ENCODE measurements at places on chromosomes 4 and X. TPM values are rescaled to one million over a fixed set of nuclear protein-coding genes. Genes with fewer than 3 reads are reported as not detected.

The PUDP gene
- 16.6 TPM for total RNA-seq

The ARFIP1 gene
- total RNA-seq = 20.3 TPM

The SLC6A14 gene
- not detected for total RNA-seq

The ASB12 gene
- total RNA-seq = not detected

The MAB21L2 gene
- not detected for total RNA-seq

The TSR2 gene
- total RNA-seq = 31.4 TPM

The PAGE4 gene
- not detected for total RNA-seq

The MAGEA11 gene
- not detected for total RNA-seq

The LIMCH1 gene
- not detected for total RNA-seq

The EVC gene
- total RNA-seq = 1.7 TPM

The PRDM8 gene
- 3.7 TPM for total RNA-seq

The MAMLD1 gene
- total RNA-seq = 0.81 TPM

The TKTL2 gene
- not detected for total RNA-seq

The XG gene
- not detected for total RNA-seq

The CAPN6 gene
- not detected for total RNA-seq

The SSX2 gene
- total RNA-seq = not detected

The GPRASP2 gene
- total RNA-seq = 0.13 TPM

The SOD3 gene
- not detected for total RNA-seq

The CLIC2 gene
- not detected for total RNA-seq

DNA sequence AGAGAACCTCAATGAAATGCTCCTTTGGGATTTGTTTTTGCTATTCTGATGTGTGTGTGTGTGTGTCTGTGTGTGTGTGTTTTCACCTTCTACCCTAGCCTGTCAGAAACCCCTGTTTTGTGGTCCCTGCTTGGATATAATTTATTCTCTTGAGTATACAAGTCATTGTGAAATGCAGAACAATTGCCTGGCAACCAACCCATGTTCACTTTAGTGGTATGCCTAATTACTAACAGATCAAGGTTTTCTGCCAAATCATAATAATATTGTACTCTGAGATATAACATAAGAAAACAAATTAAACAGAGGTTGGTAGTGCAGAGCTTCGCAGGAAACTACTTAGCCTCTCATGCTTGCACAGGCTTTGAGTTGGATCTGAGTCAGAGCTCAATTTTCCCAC lies 7.0 kb upstream of the TET2 start:
- H3K4me3 ChIP-seq = no peak overlapping the region
- H3K4me1 ChIP-seq = peaks cover 4% of the 10 kb centered on the region
- no peak overlapping the region for H3K27ac ChIP-seq

DNA sequence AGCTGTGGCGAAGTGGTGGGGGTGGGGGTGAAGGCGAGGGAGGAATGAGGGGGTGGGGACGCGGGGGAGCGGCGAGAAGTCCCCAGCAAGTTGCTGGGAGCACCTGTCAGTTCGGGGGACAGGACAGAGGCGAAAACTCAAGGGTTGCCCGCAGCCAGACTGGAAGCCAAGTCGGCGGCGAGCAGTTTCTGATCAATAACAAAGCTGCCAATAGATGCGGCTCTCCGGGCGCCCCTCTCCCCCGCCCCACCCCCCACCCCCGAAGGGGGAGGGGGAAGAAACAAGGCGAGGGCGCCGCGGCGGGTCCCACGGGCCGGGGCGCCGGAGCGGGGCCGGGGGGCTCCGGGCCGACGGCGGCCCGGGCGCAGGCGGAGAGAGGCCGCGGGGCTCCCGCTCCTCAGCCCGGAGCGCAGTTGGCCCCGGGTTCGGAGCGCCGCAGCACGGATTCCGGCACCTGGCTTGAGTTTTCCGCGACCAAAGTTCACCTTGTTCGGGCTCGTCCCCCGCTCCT lies 379 bp downstream of the PDGFC start:
- no peak overlapping the region for H3K4me3 ChIP-seq
- no peak overlapping the region for H3K27ac ChIP-seq
- DNase-seq = no peak
- H3K27me3 ChIP-seq = peaks cover 39% of the 10 kb centered on the region
- H3K36me3 ChIP-seq = no peaks in the 10 kb centered on the region

GRCh38 chr4:8703857-8704495 lies 111.4 kb downstream of the CPZ start:
- no peaks in the 10 kb centered on the region for H3K36me3 ChIP-seq
- no peak for DNase-seq
- H3K4me1 ChIP-seq = no peaks in the 10 kb centered on the region
- no peak overlapping the region for H3K27ac ChIP-seq
- no peaks in the 10 kb centered on the region for H3K27me3 ChIP-seq
- no peak overlapping the region for H3K4me3 ChIP-seq

DNA sequence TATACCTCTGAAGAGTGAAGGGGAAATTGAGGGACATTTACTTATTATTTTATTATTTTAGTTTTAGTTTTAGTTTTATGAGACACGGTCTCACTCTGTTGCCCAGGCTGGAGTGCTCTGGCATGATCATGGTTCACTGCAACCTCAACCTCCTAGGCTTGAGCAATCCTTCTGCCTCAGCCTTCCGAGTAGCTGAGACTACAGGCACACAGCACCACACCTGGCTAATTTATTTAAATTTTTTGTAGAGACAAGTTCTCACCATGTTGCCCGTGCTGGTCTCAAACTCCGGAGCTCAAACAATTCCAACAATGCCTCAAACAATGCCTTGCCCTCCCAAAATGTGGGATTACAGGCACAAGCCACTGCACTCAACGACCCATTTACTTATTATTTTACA lies 68.4 kb upstream of the BMP2K start:
- no peaks in the 10 kb centered on the region for H3K36me3 ChIP-seq
- no peak for DNase-seq
- no peaks in the 10 kb centered on the region for H3K27me3 ChIP-seq
- H3K4me3 ChIP-seq = no peak overlapping the region
- no peaks in the 10 kb centered on the region for H3K4me1 ChIP-seq
- no peak overlapping the region for H3K27ac ChIP-seq

GRCh38 chr4:188778905-188779304 lies 639.7 kb downstream of the TRIML1 start:
- no peaks in the 10 kb centered on the region for H3K4me1 ChIP-seq
- no peak overlapping the region for H3K4me3 ChIP-seq
- no peak overlapping the region for H3K27ac ChIP-seq
- DNase-seq = no peak

GRCh38 chr4:54716478-54717065 lies 58.8 kb downstream of the KIT start:
- no peaks in the 10 kb centered on the region for H3K36me3 ChIP-seq
- no peak overlapping the region for H3K4me3 ChIP-seq

GRCh38 chrX:77426811-77427210 lies 20.4 kb upstream of the FGF16 start:
- no peak for DNase-seq
- H3K4me1 ChIP-seq = no peaks in the 10 kb centered on the region
- H3K27ac ChIP-seq = no peak overlapping the region
- no peak overlapping the region for H3K4me3 ChIP-seq

GRCh38 chrX:49878128-49878833 lies 1.0 kb upstream of the USP27X start:
- no peaks in the 10 kb centered on the region for H3K27me3 ChIP-seq
- H3K27ac ChIP-seq = no peak overlapping the region
- H3K4me1 ChIP-seq = peaks cover 12% of the 10 kb centered on the region
- DNase-seq = no peak

DNA sequence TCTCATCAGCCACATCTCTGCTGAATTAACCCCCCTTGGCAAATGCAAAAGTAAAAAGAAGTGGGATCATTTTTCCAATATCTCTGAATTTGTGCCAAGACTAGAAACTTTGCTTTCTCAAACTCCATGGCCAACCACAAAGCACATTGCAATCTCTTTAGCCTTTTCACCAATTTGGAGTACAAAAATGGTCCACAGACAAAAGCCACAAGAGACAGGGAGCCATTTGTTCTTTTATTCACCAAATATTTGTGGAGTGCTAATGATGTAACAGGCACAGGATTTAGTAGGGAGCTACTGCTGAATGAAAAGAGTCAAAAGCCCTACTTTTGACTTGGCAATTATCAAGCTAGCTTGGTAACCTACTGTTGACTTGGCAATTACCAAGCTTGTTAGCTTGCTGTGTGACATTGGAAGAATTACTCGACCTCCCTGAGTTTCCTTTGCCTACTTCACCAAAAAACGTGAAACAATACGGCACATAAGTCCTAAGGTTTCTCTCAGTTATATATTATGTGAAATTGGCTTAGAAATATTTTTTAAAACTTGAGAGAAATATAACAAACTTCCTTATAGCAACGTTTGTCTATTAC lies 97.1 kb upstream of the KLF3 start:
- no peak for DNase-seq
- peaks cover 3% of the 10 kb centered on the region for H3K27me3 ChIP-seq
- no peaks in the 10 kb centered on the region for H3K4me1 ChIP-seq
- no peaks in the 10 kb centered on the region for H3K36me3 ChIP-seq
- no peak overlapping the region for H3K27ac ChIP-seq

DNA sequence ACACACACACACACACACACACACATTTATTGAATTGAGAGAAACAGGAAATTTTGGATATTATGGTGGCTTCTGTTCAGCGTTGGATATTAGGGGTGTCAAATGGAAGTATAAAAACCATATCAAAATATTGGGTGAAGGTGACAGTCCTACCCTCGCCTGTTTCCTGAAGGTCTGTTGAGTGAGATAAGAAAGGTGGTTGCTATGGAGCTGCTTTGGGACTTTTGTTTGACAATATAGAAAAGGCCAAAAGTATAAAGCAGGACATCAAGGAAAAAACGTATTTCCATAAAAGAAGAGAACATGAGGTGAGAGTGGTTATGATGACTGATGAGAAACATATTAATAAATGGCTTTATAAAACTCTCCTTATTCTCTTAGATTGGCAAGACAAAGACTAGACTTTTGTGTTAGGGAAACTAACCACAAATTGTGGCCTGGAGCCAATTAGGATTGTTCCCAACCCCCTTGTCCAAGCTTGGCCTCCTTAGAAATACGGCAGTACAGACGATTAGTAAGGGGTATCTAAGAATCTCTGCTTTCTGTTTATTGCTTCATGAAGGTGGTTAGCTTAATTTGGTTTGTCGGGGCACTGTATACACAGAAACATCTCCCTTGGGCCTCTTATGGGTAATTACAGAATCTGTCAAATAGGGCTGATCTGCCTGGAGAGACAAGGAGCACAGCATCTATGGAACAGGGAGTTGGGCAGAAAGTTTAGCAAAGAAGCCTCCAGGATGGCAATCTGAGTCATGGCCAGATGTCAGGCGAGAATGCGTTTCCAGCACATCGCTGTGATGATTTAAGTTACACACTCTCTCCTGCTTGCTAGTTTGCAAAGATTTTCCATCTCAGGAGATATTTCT lies 198.0 kb downstream of the CBR4 start:
- H3K4me3 ChIP-seq = no peak overlapping the region
- H3K27me3 ChIP-seq = peaks cover 22% of the 10 kb centered on the region
- no peaks in the 10 kb centered on the region for H3K36me3 ChIP-seq
- peaks cover 4% of the 10 kb centered on the region for H3K4me1 ChIP-seq
- H3K27ac ChIP-seq = no peak overlapping the region
- DNase-seq = no peak

- no peak overlapping the region for H3K4me3 ChIP-seq
- no peak overlapping the region for H3K27ac ChIP-seq
- no peaks in the 10 kb centered on the region for H3K36me3 ChIP-seq
- no peak for DNase-seq
- H3K4me1 ChIP-seq = no peaks in the 10 kb centered on the region
These were observed 1.2 kb downstream of the SLC25A31 start for GRCh38 chr4:127731406-127731805.

- H3K4me1 ChIP-seq = no peaks in the 10 kb centered on the region
- H3K4me3 ChIP-seq = no peak overlapping the region
- H3K27me3 ChIP-seq = no peaks in the 10 kb centered on the region
- no peak for DNase-seq
These were observed 968.6 kb downstream of the ADGRL3 start for GRCh38 chr4:62168681-62169080.

DNA sequence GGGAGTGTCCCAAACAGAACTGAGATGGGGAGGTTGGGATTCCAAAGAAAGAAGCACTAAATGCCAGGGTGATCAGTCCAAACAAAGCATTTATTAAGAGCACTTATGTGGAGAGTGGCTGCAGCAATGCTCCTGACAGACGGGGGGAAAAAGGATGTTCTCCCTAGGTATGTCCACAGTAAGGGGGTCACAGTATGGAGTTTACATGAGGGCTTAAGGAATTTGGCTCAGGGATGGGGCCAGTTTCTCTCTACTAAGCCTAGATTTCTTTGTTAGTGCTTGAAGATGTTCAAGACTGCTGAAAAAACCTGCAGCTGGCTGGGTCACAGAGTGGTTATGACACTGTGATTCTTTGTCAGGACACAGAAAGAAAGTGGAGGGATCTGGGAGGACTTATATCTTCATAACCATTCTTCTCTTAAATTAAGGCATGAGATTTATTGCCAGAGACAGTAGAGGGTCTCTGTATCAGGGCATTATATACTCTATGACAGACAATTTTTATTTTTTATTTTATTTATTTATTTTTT lies 1468.0 kb downstream of the C4orf33 start:
- H3K4me3 ChIP-seq = no peak overlapping the region
- DNase-seq = no peak
- no peaks in the 10 kb centered on the region for H3K27me3 ChIP-seq
- H3K4me1 ChIP-seq = no peaks in the 10 kb centered on the region

GRCh38 chr4:17134100-17134499 lies 235.7 kb upstream of the LDB2 start:
- H3K27me3 ChIP-seq = peaks cover 5% of the 10 kb centered on the region
- no peak overlapping the region for H3K27ac ChIP-seq
- H3K36me3 ChIP-seq = no peaks in the 10 kb centered on the region
- no peaks in the 10 kb centered on the region for H3K4me1 ChIP-seq

- peak overlapping the region; percentile 87 for H3K27ac ChIP-seq
- peaks cover 2% of the 10 kb centered on the region for H3K27me3 ChIP-seq
- no peak for DNase-seq
- H3K4me3 ChIP-seq = peak overlapping the region; percentile 95
- peaks cover 37% of the 10 kb centered on the region for H3K36me3 ChIP-seq
- peaks cover 59% of the 10 kb centered on the region for H3K4me1 ChIP-seq
These were observed 1.3 kb downstream of the ANTXR2 start for GRCh38 chr4:80071604-80072227.

GRCh38 chr4:85778632-85779131 lies 303.7 kb downstream of the ARHGAP24 start:
- H3K36me3 ChIP-seq = no peaks in the 10 kb centered on the region
- no peak overlapping the region for H3K27ac ChIP-seq
- H3K4me1 ChIP-seq = no peaks in the 10 kb centered on the region
- DNase-seq = no peak
- no peak overlapping the region for H3K4me3 ChIP-seq
- H3K27me3 ChIP-seq = no peaks in the 10 kb centered on the region

- no peak overlapping the region for H3K27ac ChIP-seq
- peaks cover 67% of the 10 kb centered on the region for H3K36me3 ChIP-seq
- no peaks in the 10 kb centered on the region for H3K27me3 ChIP-seq
- H3K4me1 ChIP-seq = no peaks in the 10 kb centered on the region
- no peak overlapping the region for H3K4me3 ChIP-seq
- no peak for DNase-seq
These were observed 29.7 kb upstream of the SLC25A6 start for GRCh38 chrX:1421433-1422134.

- DNase-seq = peak; percentile 69
- H3K4me3 ChIP-seq = peak overlapping the region; percentile 81
- peaks cover 22% of the 10 kb centered on the region for H3K4me1 ChIP-seq
- peaks cover 4% of the 10 kb centered on the region for H3K36me3 ChIP-seq
These were observed 45.4 kb downstream of the CXorf58 start for GRCh38 chrX:23952984-23953907.
